Astrocyte (in vitro differentiated cells and primary cell): ENCODE measurements at places on chromosomes 12 and 14. TPM values are rescaled to one million over a fixed set of nuclear protein-coding genes. Genes with fewer than 3 reads are reported as not detected.

GRCh38 chr12:121299662-121300061, 3.2 kb upstream of the CAMKK2 start:
- no peaks in the 10 kb centered on the region for H3K27me3 ChIP-seq
- H3K27ac ChIP-seq, result no peak overlapping the region
- H3K36me3 ChIP-seq, result no peaks in the 10 kb centered on the region
- no peak overlapping the region for H3K4me3 ChIP-seq

GRCh38 chr12:130711756-130712155, 4.3 kb downstream of the RIMBP2 start:
- H3K27ac ChIP-seq, result no peak overlapping the region
- no peaks in the 10 kb centered on the region for H3K36me3 ChIP-seq
- no peak overlapping the region for H3K4me3 ChIP-seq
- H3K4me1 ChIP-seq, result no peaks in the 10 kb centered on the region

The KRT5 gene
- total RNA-seq, result 0.25 TPM in 1 of 2 replicates, not detected in the other

The ASPG gene
- total RNA-seq, result 0.10 TPM in 1 of 2 replicates, not detected in the other

GRCh38 chr12:6843118-6843902, 2.6 kb downstream of the GNB3 start:
- H3K4me3 ChIP-seq, result no peak overlapping the region
- H3K4me1 ChIP-seq, result no peaks in the 10 kb centered on the region
- peaks cover 42% of the 10 kb centered on the region for H3K36me3 ChIP-seq
- no peak for DNase-seq
- no peak overlapping the region for H3K27ac ChIP-seq

- H3K27me3 ChIP-seq, result peaks cover 2% of the 10 kb centered on the region
- DNase-seq, result no peak
- no peaks in the 10 kb centered on the region for H3K36me3 ChIP-seq
- H3K27ac ChIP-seq, result no peak overlapping the region
- no peak overlapping the region for H3K4me3 ChIP-seq
Observed at GRCh38 chr14:76294876-76295275, 81.1 kb upstream of the ESRRB start.

DNA sequence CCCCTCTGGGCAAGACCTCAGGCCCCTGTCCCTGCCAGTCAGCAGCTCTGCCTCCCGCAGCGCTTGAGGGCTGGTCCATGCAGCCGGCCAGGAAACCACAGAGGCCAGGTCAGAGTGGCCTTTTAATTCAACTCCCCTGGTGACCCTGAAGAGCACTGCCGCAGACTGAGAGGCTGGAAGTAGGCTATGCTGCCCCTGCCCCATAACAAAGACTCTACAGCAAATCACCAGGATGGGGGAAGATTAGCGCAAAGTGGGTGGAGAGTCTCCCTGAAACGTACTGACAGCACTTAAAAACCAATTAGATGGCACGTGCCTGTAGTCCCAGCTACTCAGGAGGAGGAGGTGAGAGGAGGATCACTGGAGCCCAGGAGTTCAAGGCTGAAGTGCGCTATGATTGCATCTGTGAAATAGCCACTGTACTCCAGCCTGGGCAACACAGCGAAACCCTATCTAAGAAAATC, 70.5 kb downstream of the ITPK1 start:
- H3K4me1 ChIP-seq, result peaks cover 39% of the 10 kb centered on the region
- H3K27ac ChIP-seq, result no peak overlapping the region
- peaks cover 22% of the 10 kb centered on the region for H3K27me3 ChIP-seq
- no peak overlapping the region for H3K4me3 ChIP-seq

GRCh38 chr14:103606963-103607668, 21.9 kb upstream of the KLC1 start:
- H3K4me1 ChIP-seq, result peaks cover 16% of the 10 kb centered on the region
- peak; percentile 92 for DNase-seq
- H3K4me3 ChIP-seq, result no peak overlapping the region
- H3K27me3 ChIP-seq, result no peaks in the 10 kb centered on the region

GRCh38 chr12:103727638-103728037, 113.4 kb downstream of the NT5DC3 start:
- H3K27me3 ChIP-seq, result peaks cover 3% of the 10 kb centered on the region
- no peaks in the 10 kb centered on the region for H3K4me1 ChIP-seq
- H3K4me3 ChIP-seq, result no peak overlapping the region
- no peak overlapping the region for H3K27ac ChIP-seq

DNA sequence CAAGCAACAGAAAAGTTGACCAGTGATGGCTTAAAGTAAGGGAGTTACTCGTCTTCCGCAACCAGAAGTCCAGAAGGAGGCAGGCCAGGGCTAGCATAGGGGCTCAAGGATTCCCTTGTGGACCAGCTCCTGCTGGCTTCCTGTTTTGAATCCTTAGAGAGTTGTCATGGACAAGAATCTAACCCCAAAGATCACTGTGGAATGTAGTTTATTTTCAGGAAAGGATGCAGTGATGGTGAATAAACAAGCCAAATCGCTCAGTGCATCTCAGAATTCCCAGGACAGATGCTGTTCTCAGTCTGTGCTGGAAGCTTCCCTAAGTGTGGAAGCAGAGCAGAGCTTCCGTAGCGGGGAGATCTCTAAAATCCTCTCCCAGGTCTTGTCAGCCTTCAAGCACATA, 311.3 kb downstream of the C12orf75 start:
- no peaks in the 10 kb centered on the region for H3K4me1 ChIP-seq
- H3K36me3 ChIP-seq, result no peaks in the 10 kb centered on the region
- no peak overlapping the region for H3K27ac ChIP-seq
- DNase-seq, result no peak
- no peak overlapping the region for H3K4me3 ChIP-seq

DNA sequence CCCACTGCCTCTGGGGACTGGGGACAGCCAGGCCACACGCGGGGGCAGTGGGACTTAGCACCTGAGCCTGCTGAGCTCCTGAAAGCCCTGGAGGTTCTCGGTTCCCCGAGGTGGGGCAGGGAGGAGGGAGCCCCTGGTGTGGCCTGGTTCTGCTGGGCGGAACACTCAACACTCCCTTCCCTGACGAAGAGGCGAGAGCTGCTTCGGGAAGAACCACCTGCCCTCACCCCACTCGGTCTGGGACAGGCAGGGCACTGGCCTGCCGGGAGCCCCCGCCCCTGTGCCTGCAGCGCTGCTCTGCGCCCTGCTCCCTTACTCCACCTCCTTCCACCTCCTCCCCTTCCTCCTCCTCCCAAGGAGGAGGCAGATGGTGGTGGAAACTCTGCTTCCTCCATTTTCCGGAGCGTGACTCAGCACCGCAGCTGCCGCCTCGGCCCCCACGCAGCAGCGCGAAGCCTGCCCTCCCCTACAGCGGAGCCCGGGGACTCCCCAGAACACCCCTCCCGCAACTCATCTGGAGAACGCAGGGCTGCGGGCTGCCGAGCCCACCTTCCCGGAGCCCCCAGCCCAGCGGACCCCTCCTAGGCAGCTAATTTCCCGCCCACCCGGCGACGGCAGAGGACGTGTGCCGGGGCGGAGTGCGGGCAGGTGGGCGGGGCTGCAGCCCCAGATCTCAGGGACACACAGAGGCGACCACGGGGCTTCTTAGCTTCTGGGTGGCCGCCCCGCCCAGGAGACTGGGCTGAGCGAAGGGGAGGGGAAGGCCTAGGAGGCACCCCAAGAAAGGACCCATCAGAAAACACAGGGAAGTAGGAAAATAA, 11.7 kb upstream of the INF2 start:
- H3K4me1 ChIP-seq, result peaks cover 58% of the 10 kb centered on the region
- peak overlapping the region; percentile 44 for H3K4me3 ChIP-seq
- peak; percentile 79 for DNase-seq
- peak overlapping the region; percentile 89 for H3K27ac ChIP-seq
- H3K36me3 ChIP-seq, result no peaks in the 10 kb centered on the region

DNA sequence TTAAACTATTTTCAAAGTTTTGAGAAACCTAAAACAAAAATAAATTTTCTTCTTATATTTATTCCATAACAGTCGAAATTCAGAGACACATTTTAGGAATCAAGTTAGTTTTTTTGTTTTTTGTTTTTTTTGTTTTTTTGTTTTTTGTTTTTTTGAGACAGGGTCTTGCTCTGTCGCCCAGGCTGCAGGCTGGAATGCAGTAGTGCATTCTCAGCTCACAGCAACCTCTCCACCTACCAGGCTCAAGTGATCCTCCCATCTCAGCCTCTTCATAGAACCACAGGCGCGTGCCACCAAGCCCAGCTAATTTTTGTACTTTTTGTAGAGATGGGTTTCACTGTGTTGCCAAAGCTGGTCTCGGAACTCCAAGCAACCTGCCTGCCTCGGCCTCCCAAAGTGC, 18.5 kb upstream of the DNAAF2 start:
- no peak for DNase-seq
- no peaks in the 10 kb centered on the region for H3K4me1 ChIP-seq
- H3K27me3 ChIP-seq, result no peaks in the 10 kb centered on the region
- H3K36me3 ChIP-seq, result no peaks in the 10 kb centered on the region

DNA sequence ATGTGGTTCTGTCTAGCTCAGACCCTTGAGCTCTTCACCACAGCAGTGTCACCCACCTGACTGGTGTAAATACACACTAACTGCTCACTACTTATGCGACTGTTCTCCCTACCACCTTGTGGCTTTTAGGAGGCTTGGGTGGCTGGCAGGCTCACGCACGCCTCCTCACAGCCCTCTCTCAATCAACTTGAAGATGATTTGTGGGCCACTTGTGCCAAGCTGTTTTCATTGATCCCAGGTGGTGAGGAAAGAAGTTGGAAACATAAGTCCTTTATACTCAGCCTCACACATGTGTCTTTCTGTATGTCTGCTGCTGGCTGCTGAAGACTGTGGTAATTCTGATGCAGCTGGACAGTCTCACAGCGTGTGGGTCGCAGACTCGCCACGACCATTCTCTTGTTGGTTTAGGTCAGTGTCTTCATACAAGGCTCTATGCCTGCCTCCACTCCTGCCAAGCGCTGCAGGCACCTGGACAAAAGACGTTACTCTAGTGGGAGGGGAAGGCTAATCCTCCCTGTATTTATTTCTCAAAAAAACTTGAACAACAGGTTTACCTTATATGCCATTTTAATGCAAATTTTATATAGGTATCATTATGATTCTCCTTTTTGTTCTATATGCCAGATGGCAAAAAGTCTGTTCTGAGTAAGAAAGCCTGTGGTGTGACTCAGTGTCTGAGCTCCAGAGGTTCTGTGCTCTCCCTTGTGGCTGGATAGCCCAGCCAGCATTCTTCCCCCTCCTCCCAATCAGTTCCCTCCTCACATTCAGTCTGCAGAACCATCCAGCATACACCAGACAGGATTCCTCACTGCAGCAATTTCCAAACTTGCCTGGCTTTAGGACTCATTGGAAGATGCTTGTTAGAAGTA, 115.6 kb downstream of the DIP2B start:
- no peaks in the 10 kb centered on the region for H3K36me3 ChIP-seq
- peak; percentile 96 for DNase-seq
- peaks cover 41% of the 10 kb centered on the region for H3K4me1 ChIP-seq
- H3K4me3 ChIP-seq, result peak overlapping the region; percentile 10

DNA sequence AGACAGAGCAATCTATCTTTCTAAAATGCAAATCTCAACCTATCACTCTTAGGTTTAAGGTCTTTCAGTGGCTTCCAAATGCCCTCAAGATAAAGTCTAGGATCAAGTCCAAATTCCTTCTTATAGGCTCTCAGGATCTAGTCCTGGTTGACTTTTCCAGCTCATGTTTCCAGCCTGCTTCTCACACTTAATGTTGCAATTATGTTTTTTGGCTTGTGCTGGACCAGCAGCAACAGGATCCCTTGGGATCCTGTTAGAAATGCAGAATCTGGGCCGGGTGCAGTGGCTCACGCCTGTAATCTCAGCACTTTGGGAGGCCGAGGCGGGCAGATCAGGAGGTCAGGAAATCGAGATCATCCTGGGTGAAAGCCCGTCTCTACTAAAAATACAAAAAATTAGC, 10.6 kb downstream of the GPR33 start:
- DNase-seq, result no peak
- no peaks in the 10 kb centered on the region for H3K4me1 ChIP-seq
- no peak overlapping the region for H3K4me3 ChIP-seq
- H3K27ac ChIP-seq, result no peak overlapping the region
- H3K36me3 ChIP-seq, result no peaks in the 10 kb centered on the region

- no peak overlapping the region for H3K4me3 ChIP-seq
- H3K27me3 ChIP-seq, result peaks cover 9% of the 10 kb centered on the region
- no peak for DNase-seq
Observed at GRCh38 chr12:117882181-117882580, 86.6 kb downstream of the KSR2 start.

The CCDC88C gene
- total RNA-seq, result 8.9 and 12.4 TPM in 2 replicates

The NRL gene
- total RNA-seq, result 0.48 and 0.70 TPM in 2 replicates

GRCh38 chr12:21502164-21502496, 541 bp downstream of the GOLT1B start:
- peak; percentile 41 for DNase-seq
- peak overlapping the region; percentile 97 for H3K27ac ChIP-seq
- peaks cover 15% of the 10 kb centered on the region for H3K4me1 ChIP-seq

DNA sequence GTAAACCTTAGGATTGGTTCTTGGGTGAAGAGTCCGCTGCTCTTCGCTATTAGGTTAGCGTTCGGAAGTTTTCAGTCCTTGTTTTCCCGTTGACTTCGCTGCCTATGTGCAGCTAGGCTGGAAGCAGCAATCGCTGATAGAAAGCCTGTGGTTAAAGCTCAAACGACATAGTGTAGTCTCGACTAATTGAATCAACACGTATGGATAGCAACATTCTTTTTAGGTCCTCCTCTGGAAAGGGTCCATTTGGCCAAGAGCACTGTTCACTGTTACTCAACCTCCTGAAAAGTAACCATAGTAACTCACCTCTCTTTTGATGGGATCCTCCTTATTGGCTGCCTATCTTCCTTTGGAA, 355.5 kb downstream of the SNAPC1 start:
- peaks cover 6% of the 10 kb centered on the region for H3K4me1 ChIP-seq
- no peak for DNase-seq
- H3K4me3 ChIP-seq, result peak overlapping the region; percentile 58
- H3K36me3 ChIP-seq, result no peaks in the 10 kb centered on the region

The GLT8D2 gene
- total RNA-seq, result 11.1 and 12.2 TPM in 2 replicates

GRCh38 chr12:131865180-131865875, 29.1 kb upstream of the ULK1 start:
- H3K27me3 ChIP-seq, result no peaks in the 10 kb centered on the region
- no peak overlapping the region for H3K27ac ChIP-seq
- DNase-seq, result peak; percentile 51

DNA sequence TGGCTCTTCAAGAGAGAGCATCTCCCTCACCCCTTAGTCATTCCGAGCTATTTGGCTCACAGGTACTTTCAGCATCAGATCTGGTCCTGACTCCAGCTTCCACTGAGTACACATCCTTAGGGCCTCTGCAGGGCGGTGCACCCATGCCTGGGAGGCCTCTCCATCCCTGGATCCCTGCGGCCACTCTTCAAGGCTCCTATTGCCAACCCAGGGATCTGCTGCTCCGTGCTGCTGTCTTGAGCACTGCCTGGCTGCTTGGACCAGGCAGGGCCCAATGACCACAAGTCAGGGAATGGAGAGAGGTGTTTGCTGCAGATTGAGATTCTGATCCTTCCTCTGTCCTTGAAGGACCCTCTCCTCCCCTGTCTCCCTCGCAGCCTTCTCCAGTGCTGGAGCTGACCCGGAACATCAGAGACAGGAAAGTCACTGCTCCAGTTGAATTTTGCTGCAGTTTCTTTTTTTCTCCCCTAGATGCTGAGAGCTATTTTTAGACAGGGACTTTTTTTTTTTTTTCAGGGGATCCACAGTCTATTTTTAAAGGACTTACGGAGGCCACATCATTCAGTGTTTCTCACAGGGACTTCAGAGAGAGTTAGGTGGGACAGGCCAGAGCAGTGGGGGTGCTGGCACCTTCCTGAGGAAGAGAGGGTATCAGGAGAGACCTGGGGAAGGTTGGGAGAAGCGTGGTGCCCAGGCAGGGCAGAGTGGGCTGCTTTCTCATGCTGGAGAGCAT, 50.1 kb upstream of the KCNA1 start:
- H3K4me1 ChIP-seq, result peaks cover 9% of the 10 kb centered on the region
- H3K27me3 ChIP-seq, result peaks cover 19% of the 10 kb centered on the region
- H3K27ac ChIP-seq, result no peak overlapping the region
- no peak for DNase-seq
- H3K36me3 ChIP-seq, result no peaks in the 10 kb centered on the region
- H3K4me3 ChIP-seq, result no peak overlapping the region

GRCh38 chr14:72516936-72517700, 376.8 kb downstream of the DPF3 start:
- H3K36me3 ChIP-seq, result no peaks in the 10 kb centered on the region
- H3K27ac ChIP-seq, result peak overlapping the region; percentile 5
- DNase-seq, result peak; percentile 61
- no peaks in the 10 kb centered on the region for H3K27me3 ChIP-seq
- H3K4me3 ChIP-seq, result no peak overlapping the region
